ENCODE measurements at places on chromosomes 7 and 10. TPM values are rescaled to one million over a fixed set of nuclear protein-coding genes. Genes with fewer than 3 reads are reported as not detected.

DNA sequence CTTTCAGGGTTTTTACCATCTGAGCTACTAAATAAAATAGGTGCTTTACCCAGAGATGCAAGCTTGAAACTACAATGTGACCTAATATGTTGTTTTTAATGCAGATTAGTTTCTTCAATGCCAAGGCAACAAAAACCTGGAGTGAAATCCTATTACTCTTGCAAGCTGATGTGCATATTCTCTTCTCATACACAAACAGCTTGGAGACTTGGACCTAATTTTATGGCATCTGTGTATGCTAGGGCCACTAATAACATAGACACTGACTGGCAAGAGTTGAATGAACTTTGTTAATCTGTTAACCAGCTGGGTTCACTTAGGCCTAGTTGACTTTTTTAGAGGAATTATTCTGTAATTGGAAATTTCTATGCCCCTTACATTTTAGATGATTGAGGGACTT lies 23.4 kb upstream of the SMIM30 start:
- no peak overlapping the region for H3K27ac ChIP-seq
- H3K36me3 ChIP-seq = no peaks in the 10 kb centered on the region
- H3K27me3 ChIP-seq = no peaks in the 10 kb centered on the region
- H3K4me1 ChIP-seq = no peaks in the 10 kb centered on the region
- DNase-seq = no peak
- H3K4me3 ChIP-seq = no peak overlapping the region

PIP gene
- total RNA-seq = not detected

GRCh38 chr10:42707234-42707633 lies 68.9 kb upstream of the ZNF33B start:
- no peak for DNase-seq
- H3K4me3 ChIP-seq = no peak overlapping the region
- no peaks in the 10 kb centered on the region for H3K36me3 ChIP-seq
- peaks cover 2% of the 10 kb centered on the region for H3K27me3 ChIP-seq
- H3K4me1 ChIP-seq = no peaks in the 10 kb centered on the region
- H3K27ac ChIP-seq = no peak overlapping the region

MICALL2 gene
- 28.0 TPM for total RNA-seq

RASSF4 gene
- total RNA-seq = 137 TPM

NRG3 gene
- total RNA-seq = 3.2 TPM
